Fibroblast of pulmonary artery (primary cell): ENCODE measurements at places on chromosomes 4 and X.

- peak; percentile 25 for DNase-seq
Measured at GRCh38 chr4:78937837-78938236, 1.4 kb downstream of the PAQR3 start.

DNA sequence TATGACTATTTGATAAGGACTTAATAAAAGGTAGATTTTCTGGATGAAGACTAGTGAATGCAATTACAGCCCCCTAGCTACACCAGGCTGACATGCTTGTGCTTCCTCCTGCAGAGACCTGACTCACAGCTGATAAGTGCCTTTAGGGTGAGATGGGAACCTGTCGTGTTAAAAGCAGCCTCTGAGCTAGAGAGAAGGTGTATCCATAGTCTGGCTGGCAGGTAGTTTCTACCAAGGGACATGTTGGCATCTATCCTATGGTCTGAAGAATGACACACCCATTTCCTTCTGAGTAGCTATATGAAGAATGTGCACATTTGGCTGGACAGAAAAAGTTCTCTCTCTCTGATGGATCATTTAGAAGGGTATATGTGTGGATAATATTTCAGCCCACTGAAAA lies 64.1 kb downstream of the PARM1 start:
- DNase-seq: no peak

- no peak for DNase-seq
Measured at GRCh38 chrX:134891652-134892051, 99.1 kb upstream of the SMIM10 start.

DNA sequence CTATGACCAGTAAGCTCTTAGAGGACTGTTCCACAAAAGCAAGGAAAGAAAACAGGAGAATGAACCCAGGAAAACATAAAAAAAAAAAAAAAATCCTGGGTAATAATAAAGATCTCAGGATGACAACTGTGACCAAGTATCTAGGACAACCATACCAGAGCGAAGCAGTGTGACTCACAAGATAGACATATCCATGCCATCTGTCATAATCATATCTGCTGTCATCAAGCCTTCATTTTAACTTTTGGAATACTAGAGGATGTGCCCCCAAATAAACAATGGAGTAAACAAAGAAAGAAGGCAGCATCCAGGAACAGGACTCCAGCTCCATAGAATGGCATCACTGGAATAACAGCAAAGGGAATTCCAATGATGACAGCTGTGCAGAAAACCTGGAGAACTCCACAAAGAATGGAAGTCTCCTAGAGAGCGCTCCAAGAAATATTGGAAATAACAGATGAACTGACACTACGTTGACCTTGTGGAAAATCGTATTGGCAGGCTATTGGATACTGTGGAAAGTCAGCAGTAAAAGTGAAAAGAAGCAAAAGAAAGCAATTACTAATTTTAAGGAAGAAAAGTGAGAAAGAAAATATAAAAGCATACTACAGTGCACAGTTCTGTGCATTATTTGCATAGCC lies 35.3 kb downstream of the HPGDS start:
- DNase-seq: peak; percentile 13

- DNase-seq: peak; percentile 66
Measured at GRCh38 chr4:22356987-22357596, 158.8 kb downstream of the ADGRA3 start.

GRCh38 chr4:108492816-108493595 lies 127.4 kb upstream of the RPL34 start:
- DNase-seq: no peak

DNA sequence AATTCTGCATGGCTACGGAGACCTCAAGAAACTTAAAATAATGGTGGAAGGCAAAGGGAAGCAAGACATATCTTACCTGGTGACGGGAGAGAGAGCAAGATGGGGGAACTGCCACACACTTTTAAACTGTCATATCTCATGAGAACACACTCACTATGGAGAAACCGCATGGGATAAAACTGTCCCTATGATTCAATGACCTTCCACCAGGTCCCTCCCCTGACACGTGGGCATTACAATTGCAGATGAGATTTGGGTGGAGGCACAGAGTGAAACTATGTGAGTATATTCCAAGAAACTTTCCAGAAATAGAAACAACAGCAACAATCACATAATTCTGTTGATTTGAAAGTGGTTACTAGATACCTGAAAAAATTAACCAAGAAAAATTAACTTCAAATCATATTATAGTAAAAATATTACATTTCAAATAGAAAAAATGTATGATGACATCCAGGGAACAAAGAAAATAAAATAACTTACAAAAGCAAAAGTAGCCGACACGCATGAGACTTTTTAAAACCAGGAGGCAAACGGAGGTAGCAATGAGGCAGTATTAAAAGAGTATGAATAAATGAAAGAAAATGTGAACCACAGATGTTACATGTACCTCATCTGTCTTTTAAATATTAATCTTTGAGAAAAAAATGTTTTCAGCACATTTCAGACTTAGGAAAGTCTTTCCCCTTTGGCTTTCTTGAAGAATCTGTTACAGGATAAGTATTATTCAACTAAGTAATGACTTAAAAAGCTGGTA lies 879.5 kb downstream of the TECRL start:
- no peak for DNase-seq

- no peak for DNase-seq
Measured at GRCh38 chr4:139315221-139315675, 13.0 kb upstream of the NDUFC1 start.

- DNase-seq: no peak
Measured at GRCh38 chrX:19571711-19572110, 56.4 kb upstream of the MAP3K15 start.

DNA sequence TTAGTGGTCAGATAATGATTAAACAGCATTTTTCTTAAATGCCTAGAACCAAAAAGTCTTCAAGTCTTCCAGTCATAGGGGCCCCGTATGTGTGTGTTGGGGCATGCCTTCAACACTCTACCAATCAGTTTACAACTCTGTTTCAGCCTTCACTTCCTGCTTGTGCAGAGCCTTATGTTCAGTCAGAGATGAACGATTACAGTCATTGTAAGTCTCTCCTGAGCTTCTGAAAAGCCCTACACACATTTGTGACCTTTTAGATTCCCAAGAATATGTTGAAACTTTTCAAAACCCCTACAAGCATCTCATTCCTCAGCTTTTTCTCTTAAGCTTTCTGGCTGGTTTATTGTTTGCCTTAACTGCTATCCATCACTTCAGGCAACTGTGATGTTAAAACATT lies 591.2 kb downstream of the ZNF674 start:
- no peak for DNase-seq

- no peak for DNase-seq
Measured at GRCh38 chr4:140361099-140361498, 12.3 kb upstream of the SCOC start.

DNA sequence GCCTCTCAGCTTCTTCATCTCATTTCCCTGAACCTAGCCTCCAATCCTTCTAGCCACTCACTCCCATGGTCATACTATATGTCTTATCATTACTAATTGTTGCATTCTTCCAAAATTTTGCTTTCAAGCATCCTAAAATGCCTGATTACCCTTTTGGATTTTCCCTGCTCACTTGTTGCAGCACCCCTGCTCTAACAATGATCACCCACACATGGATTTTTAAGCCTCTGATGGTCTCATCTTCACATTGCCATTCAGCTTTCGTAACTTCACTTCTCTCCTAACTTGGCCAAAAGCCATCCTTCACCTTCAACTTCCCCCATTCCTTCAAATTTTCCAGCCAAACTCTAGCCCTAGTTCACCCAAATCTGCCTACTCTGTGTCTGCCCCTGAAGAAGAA lies 33.8 kb upstream of the MGST2 start:
- no peak for DNase-seq

- DNase-seq: no peak
Measured at GRCh38 chrX:118565853-118566252, 70.2 kb downstream of the DOCK11 start.

- no peak for DNase-seq
Measured at GRCh38 chrX:44667771-44668170, 125.1 kb upstream of the FUNDC1 start.

- peak; percentile 17 for DNase-seq
Measured at GRCh38 chrX:70039758-70040157, 10.0 kb downstream of the AWAT2 start.

GRCh38 chr4:161828061-161828460 lies 335.7 kb downstream of the FSTL5 start:
- DNase-seq: no peak
